ENCODE measurements at places on chromosomes 7 and 10.

DNA sequence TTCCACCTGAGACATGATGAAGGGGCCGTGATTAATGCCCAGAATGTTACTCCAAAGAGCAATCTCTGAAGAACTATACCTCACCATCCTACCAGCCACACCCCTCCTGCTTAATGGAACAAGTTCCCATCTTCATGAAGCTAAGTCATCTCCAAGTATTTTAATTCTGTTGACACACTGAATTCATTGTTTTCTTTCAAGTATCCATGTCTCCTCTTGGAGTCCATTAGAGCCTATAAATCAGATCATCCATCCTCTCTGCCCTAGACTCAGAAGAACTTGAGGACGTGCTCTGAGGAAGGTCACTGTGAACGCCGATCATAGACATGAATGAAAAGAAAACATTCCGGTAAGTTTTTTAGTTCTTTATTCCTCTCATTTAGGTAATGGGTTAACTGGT is 126.8 kb downstream of the RSU1 start:
- DNase-seq = no peak

DNA sequence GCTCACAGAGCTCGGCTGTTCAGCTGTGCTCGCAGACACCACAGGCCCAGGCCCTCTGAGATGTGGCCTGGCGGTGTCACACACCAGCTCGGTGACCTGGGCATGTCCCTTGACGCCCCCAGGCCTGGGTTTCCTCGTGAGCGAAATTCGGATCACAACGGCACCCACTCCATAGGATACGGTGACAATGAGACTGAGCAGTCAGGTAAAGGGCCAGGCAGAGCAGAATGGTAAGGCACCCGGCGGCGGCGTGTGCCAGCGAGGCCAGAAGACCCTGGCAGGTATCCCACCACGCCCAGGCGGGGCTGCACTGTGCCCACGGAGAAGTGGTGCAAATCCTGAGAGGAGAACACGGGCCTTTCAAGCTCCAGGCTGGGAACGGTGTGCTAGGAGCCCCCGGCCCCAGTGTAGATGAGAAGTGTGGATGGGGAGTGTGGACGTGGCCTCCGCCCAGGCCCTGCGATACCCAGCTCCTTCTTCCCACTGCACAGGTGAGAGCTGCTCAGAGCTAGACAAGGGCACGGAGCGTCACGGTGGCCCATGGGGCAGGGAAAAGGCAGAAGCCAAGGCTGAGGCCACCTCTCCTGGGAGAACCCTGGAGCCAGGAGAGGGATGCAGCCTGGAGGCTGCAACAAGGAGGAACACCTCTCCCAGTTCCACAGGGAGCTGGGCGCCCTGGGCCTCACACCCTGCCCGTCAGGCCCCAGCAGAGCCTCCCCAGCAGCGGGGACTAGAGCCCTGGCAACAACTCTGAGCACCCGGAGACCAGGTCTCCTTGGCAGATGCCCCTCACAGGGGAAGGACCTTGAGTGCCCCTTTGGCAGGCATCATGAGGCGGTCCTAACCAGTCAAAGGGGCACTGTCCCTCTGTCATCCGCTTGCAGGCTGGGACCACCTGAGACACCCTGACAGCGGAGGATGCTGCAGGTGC is 219.1 kb downstream of the MAD1L1 start:
- no peak for DNase-seq

DNA sequence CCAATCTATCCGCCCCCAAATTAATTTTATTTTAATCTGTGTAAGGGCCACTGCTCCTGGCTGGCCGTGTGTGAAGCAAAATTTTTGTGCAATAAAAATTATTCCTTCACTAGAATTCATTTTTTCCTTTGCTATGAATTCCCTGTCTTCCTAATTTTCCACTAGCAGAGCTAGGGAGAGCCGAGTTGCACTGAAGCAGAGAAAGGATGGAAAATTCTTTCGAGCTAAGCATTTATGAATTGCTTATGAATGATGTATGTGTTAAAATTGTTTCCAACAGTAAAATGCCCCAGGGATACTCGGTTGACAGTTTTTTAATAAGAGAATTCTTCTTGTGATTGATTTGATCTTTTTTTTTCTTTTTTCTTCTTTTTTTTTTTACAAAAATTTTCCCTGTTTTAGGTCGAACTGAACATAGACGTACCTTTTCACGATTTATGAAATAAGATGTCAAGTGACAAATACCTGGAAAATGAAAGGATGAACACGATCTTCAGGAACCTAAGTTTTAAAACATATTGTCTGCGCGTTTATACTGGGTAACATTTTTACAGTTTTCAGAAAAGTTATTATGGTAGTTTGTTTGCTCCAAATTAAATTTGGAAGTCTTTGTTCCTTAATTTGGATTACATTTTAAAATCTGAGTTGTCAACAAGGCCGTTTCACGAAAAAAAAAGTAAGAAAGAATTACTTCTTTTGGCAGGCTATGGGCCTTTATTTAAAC is 288.8 kb upstream of the NFE2L3 start:
- no peak for DNase-seq

DNA sequence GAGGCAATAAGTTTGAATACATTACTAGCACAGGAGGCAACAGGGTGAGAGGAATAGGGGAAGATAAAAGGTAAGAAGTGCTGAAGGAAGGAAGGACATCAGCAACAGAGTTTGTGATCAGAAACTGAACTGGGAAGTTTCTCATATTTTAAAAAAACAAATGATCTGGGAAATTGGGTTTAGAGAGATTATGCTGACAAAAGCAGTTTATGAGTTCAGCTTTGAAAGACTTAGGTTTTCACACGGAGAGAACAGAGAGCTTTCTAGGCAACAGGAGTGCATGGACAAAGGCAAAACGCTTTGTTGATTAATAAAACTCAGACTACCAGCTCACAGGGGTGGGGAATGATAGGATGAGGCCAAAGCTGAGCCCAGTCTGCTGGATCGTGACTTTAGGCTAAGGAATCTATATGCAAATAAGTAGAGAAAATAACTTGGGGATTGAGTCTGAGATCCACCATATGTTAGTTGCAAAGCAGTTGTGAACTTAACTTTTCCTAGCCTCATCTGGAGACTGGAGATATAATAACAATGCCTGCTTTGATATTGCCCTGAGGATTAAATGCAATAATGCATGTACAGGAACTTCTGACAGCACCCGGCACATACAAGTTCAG is 4.2 kb downstream of the OSBPL3 start:
- DNase-seq = no peak

- no peak for DNase-seq
Observed at GRCh38 chr10:5942474-5942873, 34.9 kb downstream of the IL15RA start.

- no peak for DNase-seq
Observed at GRCh38 chr7:82039621-82040020, 269.8 kb upstream of the HGF start.

DNA sequence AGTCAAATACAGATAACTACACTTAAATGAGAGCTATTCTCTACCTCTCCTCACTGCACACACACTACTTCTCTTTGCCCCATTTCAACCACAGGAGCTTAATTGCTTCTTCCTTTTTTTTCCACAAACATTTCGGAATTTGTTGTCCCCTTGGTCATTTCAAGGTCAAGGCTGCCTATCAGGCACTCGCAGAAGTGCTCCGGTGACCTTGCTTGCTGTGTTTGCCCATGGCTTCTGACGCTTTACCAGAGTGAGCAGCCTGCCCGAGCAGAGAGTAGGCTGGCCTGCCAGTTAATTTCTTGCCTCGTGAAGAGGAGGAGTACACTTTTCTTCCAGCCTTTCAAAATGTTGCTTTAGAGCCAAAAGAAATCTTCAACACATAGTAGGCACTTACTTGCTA is 297.1 kb upstream of the LRGUK start:
- DNase-seq = no peak

DNA sequence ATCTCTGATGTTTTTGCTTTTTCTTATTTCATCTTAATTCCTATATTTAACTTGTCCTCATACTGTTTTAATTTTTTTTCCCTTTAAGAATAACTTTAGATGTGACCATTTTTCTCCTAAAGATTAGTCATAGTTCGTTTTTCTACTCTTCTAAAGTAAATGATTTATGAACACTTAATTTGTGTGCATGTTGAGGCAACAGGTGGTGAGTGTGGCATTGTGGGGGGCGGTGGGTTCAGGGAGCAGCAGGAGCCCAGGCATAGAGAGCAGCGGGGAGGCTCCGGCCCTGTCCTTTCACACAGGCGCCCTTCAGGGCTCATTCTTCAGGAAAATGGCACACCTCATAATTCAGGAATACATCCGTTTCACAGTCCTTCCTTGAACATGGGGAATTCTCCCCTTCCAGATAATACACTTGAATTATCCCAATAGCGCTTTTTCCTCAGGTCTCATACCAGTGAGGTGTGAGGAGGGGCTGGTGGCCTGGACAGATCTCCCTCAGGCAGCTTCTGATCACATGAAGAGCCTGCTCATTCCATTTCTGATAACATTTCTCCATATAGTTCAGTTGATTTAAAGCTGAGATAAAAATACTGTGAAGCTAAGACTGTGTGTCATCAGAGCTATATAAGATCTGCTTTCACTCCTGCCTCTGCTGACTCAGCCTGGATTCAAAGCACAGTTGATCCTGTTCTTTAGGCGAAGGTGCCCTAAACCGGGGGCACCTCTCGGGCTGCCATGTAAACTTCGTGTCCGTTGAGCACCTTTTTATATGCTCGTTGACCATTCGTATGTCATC is 40.2 kb downstream of the CUL1 start:
- no peak for DNase-seq

GRCh38 chr7:104096683-104097082 is 107.2 kb upstream of the RELN start:
- DNase-seq = no peak

DNA sequence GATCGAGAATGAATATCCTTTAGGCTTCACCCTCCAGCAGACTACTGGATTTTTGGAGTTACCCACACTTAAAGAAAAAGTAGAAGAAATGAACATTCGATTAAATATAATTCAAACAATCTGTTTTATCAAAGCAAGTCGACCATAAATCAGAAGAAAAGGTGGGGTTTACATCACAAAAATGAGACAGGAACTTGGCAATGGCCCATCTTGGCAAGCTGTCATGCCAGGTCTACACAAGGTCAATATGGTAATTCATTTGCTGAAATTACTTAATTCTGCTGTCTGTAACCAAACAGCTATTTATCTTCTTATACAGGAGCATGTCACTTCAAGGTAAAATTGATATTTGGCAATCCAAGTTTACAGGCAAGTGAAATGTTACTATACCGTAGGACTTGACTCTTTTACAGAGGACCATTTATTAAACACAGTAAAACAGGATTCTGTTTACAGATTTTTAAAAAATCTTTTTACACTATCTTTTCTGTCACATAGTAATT is 640.6 kb upstream of the NRP1 start:
- no peak for DNase-seq

GRCh38 chr10:116053910-116054309 is 219.1 kb downstream of the GFRA1 start:
- no peak for DNase-seq

GRCh38 chr10:79415736-79416577 is 29.5 kb downstream of the ZCCHC24 start:
- DNase-seq = no peak

All from breast epithelium (tissue), 4 donors.